Left lung (tissue), 14 donors: ENCODE measurements at places on chromosomes 3 and 15.

- DNase-seq = no peak
Observed at GRCh38 chr3:48612309-48612708, 2.9 kb upstream of the UQCRC1 start.

- no peak for DNase-seq
Observed at GRCh38 chr3:171404376-171404967, 55.7 kb downstream of the TNIK start.

GRCh38 chr3:64056606-64057180 lies 33.4 kb upstream of the PSMD6 start:
- DNase-seq = no peak

GRCh38 chr3:155444771-155445170 lies 151.3 kb upstream of the STRIT1 start:
- no peak for DNase-seq

- DNase-seq = no peak
Observed at GRCh38 chr15:92128788-92129187, 264.9 kb upstream of the ST8SIA2 start.

GRCh38 chr3:53673722-53674350 lies 172.4 kb downstream of the CHDH start:
- DNase-seq = no peak

DNA sequence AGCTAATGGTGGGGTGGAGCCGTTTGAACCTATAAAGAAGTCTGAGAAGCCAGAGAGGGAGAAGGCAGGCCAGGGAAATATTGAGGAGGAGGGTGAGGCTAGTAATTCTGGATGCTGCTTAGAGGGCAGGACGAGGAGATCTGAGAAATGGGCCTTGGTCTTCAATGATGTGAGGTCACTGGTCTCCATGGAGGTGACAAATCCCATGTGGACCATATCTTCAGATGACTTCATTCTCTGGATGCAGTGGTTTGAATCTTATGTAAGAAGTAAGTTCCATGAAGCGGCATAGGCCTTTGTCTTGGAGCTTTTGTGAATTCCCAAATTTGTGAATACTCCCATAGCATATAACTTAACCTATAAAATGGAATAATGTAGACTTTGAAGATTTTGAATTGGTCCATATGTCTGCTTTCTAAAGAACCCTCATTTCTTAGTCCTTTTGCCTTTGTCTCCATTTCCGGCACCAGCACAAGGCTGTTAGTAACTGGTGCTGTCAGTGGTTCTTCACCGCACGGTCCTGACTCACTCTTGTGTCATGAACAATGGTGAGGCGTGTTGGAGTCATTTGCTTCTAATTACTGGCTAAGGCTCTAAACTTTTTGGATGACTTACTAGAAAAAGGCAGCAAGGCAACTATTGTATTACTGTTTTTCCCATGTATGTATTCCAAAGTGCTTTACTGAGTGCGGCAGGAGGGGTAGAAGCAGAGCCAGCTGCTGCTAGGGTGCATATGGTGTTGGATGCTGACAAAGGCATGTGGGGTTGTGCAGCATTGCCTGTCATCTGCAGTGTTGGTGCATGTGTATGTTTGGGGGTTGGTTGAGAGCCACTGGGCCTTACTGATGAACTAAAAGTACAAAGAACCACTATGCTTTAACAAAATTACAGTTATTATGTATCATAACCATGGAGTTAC lies 279.3 kb upstream of the C2CD4B start:
- DNase-seq = no peak
